Astrocyte (in vitro differentiated cells and primary cell): ENCODE measurements at places on chromosomes 3 and 15. TPM values are rescaled to one million over a fixed set of nuclear protein-coding genes. Genes with fewer than 3 reads are reported as not detected.

TMC3 gene
- total RNA-seq = 0.22 and 0.52 TPM in 2 replicates

DNA sequence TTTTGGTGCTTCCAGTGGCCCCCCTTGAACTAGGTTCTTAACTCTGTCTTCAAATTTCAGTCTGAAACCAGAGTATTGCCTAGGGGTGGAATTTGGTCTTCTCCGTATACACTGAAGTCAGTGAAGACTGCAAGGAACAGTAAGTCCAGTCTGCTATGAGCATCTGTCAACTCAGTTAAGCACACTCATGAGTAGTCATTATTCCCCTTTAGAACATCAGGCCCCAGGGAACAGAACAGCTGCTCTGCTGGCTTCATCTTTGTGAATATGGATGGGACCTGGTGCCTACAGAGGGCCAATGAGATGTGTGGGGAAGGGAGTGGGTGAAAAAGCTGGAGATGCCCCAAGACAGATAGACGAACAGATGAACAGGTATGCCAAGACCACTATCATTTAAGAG, 85.2 kb upstream of the PRR23C start:
- H3K27ac ChIP-seq = no peak overlapping the region
- H3K4me3 ChIP-seq = no peak overlapping the region
- no peaks in the 10 kb centered on the region for H3K4me1 ChIP-seq
- H3K27me3 ChIP-seq = peaks cover 11% of the 10 kb centered on the region
- H3K36me3 ChIP-seq = no peaks in the 10 kb centered on the region
- DNase-seq = no peak

- DNase-seq = peak; percentile 89
- no peaks in the 10 kb centered on the region for H3K27me3 ChIP-seq
- peaks cover 10% of the 10 kb centered on the region for H3K4me1 ChIP-seq
- no peak overlapping the region for H3K4me3 ChIP-seq
- H3K27ac ChIP-seq = peak overlapping the region; percentile 15
Measured at GRCh38 chr3:106130384-106131198, 261.8 kb upstream of the CBLB start.

ZNF619 gene
- total RNA-seq = 2.9 and 3.4 TPM in 2 replicates

GRCh38 chr15:40042791-40043320, 3.9 kb upstream of the SRP14 start:
- no peaks in the 10 kb centered on the region for H3K27me3 ChIP-seq
- no peak for DNase-seq
- no peak overlapping the region for H3K4me3 ChIP-seq
- H3K27ac ChIP-seq = no peak overlapping the region
- peaks cover 34% of the 10 kb centered on the region for H3K4me1 ChIP-seq
